ENCODE measurements at places on chromosomes 2 and 18. TPM values are rescaled to one million over a fixed set of nuclear protein-coding genes. Genes with fewer than 3 reads are reported as not detected.

DNA sequence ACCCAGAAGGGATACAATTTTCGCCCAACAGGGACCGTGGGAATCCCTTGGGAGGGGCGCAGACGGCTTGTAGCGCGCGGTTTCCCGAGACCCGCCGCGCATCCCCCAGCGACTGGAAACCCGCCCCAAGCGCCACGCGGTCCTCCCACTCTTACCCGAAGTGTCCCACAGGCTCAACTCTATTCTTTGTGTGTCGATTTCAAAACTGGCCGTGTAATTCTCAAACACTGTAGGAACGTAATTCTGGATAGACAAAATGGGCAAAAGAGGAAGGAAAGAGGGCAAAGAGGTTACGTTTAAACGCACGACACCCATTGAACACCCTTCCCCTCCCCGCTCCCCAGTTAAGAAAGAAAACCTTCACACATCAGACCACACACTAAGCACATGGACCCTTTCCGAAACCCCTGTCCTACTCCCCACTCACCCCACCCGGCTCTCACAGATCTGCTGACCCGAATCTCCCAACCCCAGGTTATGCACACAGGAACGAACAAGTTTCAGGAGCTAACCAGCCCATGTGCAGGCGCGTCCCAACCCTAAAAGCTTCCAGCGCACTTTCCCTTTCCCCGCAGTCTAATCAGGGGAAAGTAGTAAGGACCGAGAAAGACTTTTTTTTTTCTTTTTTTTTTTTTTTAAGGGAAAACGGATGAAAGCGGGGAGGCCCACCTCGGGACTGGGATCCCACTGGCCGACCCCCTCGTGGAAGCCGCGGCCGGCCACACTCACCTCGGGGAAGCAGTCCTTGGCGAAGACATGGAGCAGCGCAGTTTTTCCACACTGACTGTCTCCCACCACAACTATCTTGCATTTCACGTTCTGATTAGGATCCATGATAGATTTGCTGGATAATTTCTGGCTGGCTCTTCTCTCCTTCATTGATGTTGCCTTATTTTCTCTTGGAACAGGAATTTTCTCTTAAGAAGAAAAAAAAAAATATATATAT is 655 bp downstream of the RND3 start:
- DNase-seq: no peak

DNA sequence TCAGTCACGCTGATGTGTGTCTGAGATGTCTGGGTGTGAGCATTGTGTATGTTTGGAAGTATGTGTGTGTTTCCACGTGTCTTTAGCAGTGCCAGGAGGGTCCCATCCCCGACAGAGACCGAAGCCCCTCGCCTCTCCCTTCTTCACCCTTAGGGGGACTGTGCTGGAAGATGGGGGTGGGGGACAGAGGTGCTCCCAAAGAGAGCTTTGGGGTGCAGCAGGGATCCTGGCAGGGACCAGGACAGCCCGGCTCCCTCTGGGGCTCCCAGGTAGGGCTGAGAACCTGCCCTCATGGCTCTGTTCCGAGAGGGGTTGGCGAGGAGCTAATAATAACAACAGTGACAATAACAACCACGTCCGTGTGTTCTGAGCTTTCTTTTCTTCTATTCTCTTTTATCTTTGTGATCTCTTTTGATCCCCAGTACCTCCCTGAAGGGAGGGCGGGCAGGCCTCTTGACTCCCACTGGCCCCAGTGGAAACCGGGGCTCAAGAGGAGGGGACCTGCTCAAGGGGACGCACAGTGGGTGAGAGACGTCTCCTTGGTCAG is 57.6 kb downstream of the SMAD7 start:
- no peak for DNase-seq

DNA sequence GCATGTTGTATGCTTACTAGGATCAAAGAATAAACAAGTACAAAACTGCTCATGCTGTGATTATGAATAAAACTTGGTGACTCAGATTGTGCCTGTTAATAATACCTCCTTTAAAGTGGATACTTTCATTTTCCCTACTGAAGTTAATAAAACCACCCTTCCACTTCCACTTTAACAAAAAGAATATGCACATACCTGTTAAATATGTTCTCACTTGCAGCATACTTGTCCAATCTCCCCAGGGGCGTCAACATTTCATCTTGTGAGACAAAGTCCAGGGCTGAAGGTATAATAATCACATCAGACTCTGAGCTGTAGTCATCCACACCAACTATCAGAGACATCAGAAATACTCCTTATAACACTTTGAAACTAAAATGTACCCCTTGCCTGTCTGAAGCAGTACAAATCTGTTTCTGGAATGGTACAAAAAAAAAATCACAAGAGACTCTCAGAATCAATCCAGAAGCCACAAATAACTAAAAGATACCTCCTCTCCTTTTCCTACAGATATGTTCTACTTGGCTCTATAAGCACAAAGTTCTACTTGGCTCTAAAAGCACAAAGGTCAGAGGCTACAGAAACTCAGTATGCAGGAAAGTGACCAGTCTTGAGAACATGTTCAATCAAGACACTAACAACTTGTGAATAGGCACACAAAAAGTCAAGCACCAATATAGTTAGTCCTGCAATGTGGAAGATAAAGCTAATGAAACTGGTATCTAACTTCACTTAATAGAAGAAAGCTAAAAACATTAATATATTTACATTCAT is 19.3 kb downstream of the PPP4R1 start:
- no peak for DNase-seq

- DNase-seq: no peak
These were observed 13.8 kb upstream of the KIF1A start for GRCh38 chr2:240833724-240834285.

- no peak for DNase-seq
These were observed 657.0 kb downstream of the ARHGAP15 start for GRCh38 chr2:143786026-143786765.

DNA sequence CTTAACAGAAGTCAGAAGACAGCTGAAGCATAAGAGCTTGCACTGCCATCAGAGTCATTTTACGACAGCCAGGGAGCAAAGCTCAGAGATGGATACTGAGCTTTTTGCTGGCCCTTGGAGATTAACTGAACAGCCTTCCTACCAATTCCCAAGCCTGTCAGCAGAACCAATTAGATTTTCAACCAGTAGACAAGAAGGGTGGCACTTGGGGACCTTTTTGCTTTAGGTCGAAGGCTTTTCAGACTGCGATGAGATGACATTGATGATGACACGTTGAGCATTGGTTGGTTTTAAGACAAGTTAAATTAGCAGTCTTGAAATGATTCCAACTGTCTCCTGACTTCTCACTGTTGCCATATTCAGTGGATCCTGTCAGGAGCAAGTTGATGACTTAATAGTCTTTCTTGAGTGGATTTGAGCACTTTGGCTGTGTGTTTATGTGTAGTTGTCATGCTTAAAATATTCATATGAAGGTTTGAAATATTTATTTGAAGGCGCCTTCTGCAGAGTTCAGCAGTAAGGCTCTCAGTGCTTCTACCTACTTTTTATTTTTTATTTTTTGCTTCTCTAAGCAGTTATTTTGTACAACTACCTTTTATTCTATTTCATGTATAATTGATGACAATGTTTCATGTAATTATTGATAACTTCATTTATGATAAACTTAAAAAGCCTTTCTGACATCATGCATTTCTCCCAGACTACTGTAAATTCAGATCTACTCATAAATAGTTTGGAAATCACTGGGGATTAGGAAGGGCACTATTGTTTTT is 256.7 kb downstream of the CAMKMT start:
- DNase-seq: no peak

- DNase-seq: no peak
These were observed 33.3 kb downstream of the CFLAR start for GRCh38 chr2:201149064-201149820.

DNA sequence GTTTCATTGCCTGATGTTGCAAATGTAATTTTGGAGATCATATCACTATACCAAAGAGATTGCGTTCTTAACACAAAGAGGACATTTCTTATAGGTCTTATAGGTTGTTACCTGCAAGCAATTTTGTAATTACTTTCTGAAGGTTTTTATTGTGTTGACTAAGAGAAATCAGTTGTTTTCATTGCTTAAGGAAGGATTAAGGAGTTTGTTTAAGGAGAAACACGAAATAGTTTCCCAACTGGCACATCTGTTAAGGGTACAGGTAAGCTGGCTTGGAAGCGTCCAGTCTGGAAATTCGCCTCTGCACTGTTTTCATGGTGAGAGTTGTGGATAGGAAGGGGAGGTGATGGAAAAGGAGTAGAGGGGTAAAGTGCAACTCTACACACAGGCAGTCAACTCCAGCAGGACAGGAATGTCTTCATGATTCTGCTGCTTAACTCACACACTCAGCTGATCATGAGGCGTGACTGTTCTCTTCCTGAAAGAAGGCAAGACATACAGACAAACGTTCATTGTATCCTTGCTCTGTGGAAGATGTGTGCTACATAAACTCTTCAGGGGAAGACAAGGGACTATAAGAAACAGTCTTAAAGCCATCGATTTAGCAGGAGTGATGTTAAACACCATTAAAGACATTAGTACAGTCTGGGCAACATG is 61.4 kb upstream of the ACSL3 start:
- DNase-seq: no peak

GRCh38 chr2:235194351-235194750 is 242.5 kb downstream of the SH3BP4 start:
- no peak for DNase-seq

GRCh38 chr18:25133879-25134278 is 218.1 kb downstream of the ZNF521 start:
- DNase-seq: no peak

DNA sequence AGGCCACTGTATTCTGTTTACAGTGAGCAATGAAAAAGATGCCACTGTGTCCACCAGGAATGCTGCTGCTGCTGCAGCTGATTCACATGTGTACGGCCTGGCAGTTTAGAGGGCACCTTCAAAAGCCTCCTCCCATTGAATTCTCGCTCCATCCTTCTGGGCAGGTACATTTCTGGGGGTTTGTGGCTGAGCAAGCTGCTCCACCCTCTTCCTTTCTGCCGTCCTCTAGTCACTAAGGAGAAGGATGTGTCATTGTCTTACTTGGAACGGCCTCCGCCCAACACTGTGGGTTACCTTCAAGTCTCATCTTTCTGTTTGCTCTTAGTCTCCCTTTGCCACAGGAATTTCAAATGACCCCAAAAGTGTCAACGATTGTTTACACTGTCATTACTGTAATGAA is 182.0 kb downstream of the ZBTB7C start:
- no peak for DNase-seq

GRCh38 chr18:44654573-44654972 is 26.1 kb upstream of the SETBP1 start:
- no peak for DNase-seq

GRCh38 chr2:120594856-120595685 is 140.6 kb upstream of the GLI2 start:
- no peak for DNase-seq

- DNase-seq: no peak
These were observed 622.1 kb upstream of the ZEB2 start for GRCh38 chr2:145141981-145142380.

GRCh38 chr2:46574457-46575355 is 95.3 kb downstream of the TMEM247 start:
- DNase-seq: no peak

DNA sequence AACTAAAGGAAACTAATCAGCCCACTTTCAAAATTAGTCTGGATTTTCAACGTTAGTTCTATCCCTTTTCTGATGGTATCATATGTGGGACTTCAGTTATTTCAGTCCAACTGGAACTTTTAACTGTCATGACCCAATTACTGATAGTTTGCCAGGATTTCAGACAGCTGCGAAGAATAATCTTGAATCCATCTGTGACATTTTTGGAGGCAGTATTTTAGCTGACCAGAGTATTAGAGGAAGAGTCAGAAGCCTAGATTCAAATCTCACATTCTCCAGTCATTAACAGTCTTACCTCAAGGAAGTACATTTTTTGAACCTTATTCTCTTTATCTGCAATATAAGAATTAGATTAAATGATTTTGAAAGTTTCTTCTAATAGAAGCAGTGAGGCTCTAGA is 81.3 kb downstream of the PTRHD1 start:
- no peak for DNase-seq

- DNase-seq: no peak
These were observed 49.8 kb upstream of the PLA2R1 start for GRCh38 chr2:160111951-160112798.

- DNase-seq: no peak
These were observed 73.5 kb downstream of the ALK start for GRCh38 chr2:29847886-29848285.

GRCh38 chr2:107663632-107664031 is 163.1 kb upstream of the RGPD4 start:
- no peak for DNase-seq

- no peak for DNase-seq
These were observed 131.8 kb downstream of the MREG start for GRCh38 chr2:215881582-215881981.

GRCh38 chr2:98895901-98896300 is 40.1 kb downstream of the CRACDL start:
- no peak for DNase-seq

DNA sequence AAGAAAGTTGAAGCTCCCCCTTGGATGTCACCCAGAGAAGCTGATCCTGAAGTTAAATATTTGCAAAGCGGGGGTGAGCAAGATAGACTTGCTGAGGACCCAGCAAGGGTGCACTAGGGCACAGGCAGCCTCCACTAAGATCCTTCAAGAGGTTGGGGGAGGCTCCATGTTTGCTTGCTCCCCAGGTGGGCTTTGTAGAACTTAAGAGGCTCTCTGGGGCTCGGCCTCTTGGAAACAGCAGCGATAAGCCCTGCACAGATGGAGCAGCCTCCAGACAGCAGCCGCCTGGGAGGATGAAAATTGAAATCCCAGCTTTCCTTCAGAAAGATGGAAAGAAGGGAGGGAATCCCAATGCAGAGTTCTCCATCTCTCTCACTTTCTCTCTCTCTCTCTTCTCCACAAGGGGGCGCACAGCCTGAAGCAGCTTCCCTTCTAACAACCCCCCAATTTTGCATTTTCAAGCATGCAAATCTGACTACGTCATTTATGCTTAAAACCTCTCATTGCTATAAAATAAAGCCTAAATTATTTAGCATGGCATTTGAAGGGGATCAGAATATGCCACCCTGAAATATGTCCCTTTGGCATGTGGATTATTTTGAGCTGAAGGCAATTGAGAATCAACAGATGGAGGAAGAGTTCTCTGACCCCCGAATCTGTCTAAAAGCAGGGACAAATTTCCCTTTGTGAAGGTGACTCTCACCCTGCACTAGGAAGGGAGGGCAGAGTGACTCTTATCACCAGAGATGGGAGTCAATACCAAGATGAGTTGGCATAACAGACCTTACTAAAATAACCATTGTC is 185.7 kb upstream of the KLHL29 start:
- DNase-seq: no peak

GRCh38 chr2:114577657-114578056 is 135.2 kb downstream of the DPP10 start:
- DNase-seq: no peak

- DNase-seq: no peak
These were observed 509.4 kb upstream of the SMIM21 start for GRCh38 chr18:75936862-75937261.

CYS1 gene
- total RNA-seq: 2.6 TPM

ANKRD30BL gene
- not detected for total RNA-seq

SPC25 gene
- 0.50 TPM for total RNA-seq

FBXO15 gene
- total RNA-seq: 4.2 TPM

GPR55 gene
- total RNA-seq: 0.74 TPM

C2orf80 gene
- total RNA-seq: not detected

ICOS gene
- total RNA-seq: 3.0 TPM

WDR43 gene
- 27.9 TPM for total RNA-seq

GPR35 gene
- total RNA-seq: 4.7 TPM

ZNF385B gene
- total RNA-seq: 63.2 TPM

ARHGAP25 gene
- total RNA-seq: 48.5 TPM

RPRM gene
- 0.27 TPM for total RNA-seq

STARD6 gene
- total RNA-seq: not detected

LANCL1 gene
- 32.6 TPM for total RNA-seq

MTLN gene
- total RNA-seq: 47.3 TPM

Measured in lower lobe of right lung (tissue), 2 donors.